ENCODE measurements at places on chromosomes 16 and 17.

DNA sequence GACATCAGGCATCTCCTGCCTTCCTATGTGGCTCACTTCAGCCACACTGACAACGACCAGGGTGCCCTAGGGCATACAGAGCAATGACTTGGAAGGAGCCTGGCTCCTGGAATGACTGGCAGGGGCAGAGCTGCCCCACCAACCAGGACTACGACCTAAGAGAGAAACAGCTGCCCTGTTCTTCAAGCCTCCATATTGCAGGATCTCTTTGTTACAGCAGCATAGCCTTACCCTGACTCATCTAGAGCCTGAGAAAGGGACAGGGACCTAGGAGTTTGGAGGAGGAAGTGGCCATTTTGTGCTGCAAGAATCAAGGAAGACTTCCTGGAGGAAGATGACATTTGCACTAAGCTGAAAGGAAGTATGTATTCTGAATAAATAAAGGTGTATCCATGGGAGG is 49.6 kb downstream of the GSG1L start:
- DNase-seq: no peak

DNA sequence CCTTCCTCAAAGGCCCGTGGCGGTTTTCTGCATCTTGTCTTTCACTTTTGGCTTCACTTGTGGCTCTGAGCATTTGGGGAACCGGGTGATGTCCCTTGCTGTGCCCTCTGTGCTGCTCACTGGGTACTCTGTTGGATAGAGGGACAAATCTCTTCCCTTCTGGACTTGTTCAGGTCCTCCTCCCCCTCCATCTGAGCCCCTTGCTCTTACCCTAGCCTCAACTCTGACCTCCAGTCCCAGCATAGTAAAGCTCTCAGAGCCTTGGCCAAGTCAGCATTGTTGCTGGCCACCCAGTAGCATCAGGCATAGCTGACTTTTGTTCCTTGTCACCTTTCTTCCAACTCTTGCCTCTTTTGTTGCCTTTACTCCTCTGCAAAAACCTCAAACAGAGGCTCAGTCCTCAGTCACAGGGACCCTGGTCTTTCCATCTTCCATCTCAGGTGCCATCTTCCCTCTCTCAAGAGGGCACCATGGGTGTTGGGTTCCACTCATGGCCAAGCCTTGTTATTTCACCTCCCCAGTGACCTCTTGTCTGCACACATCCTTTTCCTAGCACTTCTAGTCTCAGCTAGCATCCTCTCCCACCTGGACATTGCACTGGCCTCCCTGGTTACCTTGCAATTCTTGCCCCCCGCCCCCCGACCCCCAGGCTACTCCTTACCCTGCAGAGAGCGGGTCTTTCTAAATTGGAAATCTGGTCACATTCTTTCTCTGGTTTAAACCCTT is 393 bp upstream of the PSMB10 start:
- DNase-seq: no peak

GRCh38 chr17:39676198-39676819 is 8.1 kb downstream of the PNMT start:
- DNase-seq: peak; percentile 33

- DNase-seq: no peak
These were observed 40.1 kb downstream of the CLEC16A start for GRCh38 chr16:10984509-10984908.

DNA sequence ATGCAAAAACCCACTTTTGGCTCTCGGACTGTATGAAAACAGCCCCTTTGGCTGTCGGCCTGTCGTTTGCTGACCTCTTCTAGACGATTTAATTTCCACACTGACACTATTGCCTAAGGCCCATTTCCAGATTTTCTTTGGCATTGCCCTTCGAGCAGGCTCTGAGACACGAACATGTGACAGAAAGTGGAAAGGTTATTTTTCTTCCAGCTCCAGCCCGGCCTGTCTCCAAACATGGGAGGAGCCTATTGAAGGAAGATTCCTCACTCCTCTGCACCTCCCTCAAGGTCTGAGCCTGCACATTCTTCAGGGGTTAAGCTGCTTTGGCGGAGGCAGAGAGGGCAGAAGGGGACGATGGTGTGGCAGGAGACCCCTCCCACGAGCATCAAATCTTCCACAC is 85.9 kb upstream of the FOXF1 start:
- no peak for DNase-seq

Measured in activated gamma-delta T cell (primary cell).